Suppressor macrophage treated with lipopolysaccharide for 1 hour (primary cell): ENCODE measurements at places on chromosomes 1 and 21.

DNA sequence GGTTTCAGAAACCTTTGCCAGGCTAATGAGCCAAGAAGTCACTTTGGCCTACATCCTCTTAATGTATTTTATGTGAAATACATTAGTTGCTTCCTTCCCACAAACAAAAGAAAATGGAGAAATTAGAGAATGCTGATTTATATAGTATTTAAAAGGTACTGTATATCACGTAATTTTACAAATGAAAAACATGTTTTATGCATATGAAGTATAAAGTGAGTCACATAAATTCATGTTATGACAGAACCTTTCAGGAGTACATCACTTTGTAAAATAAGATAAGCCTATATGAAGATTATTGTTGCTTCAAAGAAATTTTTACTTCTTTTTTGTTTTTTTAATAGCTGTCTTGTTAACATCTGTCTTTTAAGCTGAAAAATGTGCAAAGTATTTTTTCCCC, 4.6 kb downstream of the DR1 start:
- no peak for DNase-seq

DNA sequence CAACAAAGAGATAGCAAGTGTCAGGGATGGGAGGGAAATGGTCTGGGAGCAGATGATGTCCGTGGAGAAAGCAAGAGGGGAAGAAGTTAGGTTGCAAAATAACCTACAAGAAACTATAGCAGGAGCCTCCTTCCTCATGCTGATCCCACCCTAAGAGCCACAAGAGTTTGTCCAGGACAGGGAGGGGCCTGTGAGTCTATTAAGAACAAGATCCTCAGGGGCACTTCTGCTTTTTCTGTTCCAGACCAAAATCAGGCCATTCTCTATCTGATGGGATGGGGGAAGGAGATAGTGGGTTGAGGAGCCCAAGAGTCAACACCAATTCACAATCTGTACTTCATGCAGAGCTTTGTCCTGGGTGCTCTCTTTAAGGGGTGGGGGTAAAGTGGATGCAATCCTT, 7.7 kb upstream of the ATP1A4 start:
- DNase-seq = peak; percentile 68

- no peak for DNase-seq
Observed at GRCh38 chr21:15701830-15702229, 28.0 kb upstream of the USP25 start.

DNA sequence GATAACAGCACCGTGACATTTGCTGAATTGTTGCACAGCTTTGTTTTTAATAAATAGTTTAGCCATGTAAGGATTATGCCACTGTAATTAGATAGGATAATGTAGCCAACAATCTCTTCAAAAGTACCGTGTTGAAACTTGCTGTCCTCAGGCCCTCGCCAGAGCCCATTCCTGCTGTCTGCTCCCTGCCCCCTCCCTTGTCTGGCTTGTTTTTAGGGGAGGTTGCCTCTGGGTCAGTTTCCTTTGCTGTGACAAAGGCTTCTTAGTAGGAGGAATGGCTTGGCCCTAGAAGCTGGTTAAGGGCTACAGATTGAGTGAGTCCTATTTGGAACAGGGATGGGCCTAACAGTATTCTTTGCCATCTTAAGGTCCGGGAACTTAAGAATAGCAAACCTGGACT, 107.9 kb downstream of the LMO4 start:
- no peak for DNase-seq

GRCh38 chr1:186753241-186753640, 73.0 kb upstream of the PTGS2 start:
- DNase-seq = no peak

- no peak for DNase-seq
Observed at GRCh38 chr1:198711837-198712236, 73.0 kb downstream of the PTPRC start.

DNA sequence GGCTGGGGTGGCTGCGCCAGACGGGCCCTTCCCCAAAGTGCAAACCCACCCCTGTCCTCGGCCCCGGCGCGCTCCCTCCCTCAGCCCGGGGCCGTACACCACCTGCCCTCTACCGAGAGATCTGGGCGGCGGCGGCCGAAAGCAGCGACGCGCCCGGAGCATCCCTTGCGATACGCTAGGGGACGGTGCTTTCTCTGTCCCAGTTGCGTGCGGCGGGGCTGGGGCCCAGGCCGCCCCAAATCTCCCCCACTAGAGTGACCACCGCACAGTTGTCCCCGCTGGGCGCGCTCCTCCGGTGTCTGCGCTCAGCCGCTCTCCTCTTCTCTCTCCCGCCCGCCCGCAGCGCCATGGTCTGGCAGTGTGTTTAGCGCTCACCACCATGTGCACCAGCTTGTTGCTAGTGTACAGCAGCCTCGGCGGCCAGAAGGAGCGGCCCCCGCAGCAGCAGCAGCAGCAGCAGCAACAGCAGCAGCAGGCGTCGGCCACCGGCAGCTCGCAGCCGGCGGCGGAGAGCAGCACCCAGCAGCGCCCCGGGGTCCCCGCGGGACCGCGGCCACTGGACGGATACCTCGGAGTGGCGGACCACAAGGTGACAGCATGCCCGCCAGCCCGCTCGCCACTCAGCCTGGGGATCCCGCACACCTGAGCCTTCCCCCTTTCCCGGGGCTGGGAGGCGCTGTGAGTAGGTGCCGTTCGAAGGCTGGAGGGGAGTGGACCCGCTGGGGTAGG, 1.0 kb downstream of the ST6GALNAC5 start:
- DNase-seq = peak; percentile 10

DNA sequence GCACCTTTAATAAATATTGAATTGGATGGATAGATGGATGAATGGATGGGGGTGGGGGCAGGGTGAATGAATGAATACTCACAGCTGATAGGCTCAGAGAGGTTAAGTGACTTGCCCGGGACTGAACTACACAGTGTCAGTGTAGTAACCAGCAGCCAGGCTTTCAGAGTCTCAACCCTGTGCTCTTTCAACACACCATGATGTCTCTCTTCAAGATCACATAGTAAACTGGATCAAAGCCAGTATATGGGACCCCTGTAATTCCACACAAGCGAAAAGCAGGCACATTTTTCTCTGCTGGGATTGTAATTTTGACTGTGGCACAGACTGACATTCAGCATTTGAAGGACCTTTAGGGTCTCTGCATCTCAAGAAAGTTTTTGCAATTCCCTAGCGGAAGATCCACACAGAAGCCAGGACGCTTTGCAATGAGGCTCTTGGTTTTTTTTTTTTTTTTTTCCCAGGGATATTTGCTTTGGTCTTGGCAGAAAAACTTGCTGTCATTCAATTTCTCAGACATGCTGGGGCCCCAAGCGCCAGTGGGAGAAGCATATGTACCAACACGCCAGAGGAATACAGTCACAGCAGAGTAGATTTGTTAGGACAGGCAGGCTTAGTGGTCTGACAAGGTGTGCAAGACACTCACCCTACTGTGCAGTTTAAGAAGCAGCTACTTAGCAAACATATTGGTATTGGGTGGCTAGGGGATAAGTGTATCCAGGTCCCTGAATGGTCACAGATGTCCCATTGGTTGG, 213.1 kb upstream of the CAMK1G start:
- no peak for DNase-seq

GRCh38 chr1:91730801-91731732, 154.9 kb downstream of the TGFBR3 start:
- DNase-seq = peak; percentile 69

GRCh38 chr1:201518071-201518470, 11.1 kb upstream of the CSRP1 start:
- DNase-seq = no peak

DNA sequence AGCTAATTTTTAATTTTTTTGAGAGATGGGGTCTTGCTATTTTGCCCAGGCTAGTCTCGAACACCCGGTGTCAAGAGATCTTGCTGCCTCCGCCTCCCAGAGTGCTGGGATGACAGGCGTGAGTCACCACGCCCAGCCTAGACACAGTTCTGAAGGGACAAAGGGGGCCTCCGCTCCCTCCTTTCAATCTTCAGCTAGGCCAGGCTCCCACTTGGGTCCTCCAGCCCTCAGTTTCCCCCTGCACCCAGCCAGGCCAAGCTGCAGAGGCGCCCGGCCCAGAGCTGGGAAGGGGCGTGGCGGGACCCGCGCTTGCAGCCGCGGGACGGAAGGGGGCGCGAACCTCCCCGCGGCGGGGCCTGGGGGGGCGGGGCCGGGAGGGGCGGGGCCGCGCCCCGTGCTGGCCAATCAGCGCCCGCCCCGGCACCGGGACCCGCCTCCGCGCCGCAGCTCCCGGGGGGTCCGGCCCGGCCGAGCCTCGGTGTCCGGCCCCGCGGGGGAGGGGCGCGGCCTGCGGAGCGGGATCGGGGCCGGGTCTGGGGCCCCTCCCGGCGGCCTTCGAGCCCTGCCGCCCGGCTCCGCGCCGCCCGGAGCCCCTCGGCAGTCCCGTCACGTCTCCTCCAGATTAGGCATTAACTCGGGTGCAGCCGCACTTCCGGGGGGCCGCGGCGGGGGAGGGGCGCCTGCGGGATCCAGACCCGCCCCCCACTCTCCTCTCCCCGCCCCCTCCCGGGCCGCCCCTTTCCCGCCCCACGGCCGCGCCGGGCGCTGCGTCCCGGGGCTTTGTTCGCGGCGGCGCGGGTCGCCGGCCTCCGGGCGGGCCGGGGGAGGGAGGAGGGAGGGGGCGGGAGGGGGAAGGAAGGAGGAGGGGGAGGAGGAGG, 559 bp upstream of the AGRN start:
- DNase-seq = peak; percentile 97

GRCh38 chr21:34180826-34181359, 107.5 kb downstream of the MRPS6 start:
- DNase-seq = no peak

DNA sequence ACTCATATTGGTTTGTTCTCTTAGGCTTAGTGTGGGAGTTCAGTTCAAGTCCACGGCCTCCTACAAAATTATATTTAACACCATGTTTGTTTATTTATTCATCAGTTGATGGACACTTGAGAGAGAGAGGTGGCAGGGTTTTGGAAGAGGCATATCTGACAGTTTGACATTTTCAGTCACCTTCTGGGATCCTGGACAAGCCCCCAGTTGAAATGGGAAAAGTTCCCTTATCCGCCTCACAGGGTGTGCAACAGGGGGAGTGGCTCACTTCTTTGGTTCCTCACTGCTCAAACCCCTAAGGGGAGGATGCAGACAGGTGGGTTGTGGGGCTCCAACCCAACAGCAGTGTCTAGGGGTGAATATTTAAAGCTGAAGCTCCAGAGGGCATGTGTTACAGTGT, 52.3 kb upstream of the TNFSF18 start:
- no peak for DNase-seq

DNA sequence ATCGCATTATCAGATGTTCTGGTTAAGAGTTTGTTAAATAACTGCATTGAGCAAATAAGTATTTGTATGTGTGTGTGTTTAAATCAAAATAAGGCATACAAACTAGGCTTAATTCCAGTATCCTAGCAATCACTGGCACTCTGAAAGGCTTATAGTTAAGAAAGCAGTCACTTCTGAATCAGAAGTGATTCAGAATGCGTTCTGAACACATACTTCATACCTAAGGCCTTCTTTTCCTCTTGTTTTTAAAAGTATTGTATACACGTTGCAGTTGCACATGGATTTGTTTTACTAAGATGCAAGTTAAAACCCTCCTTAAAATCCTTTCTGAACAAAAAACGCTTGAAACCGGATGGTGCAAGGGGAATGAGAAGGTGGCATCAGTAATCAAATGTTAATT, 238.4 kb upstream of the DMRTA2 start:
- no peak for DNase-seq

GRCh38 chr1:61606448-61607312, 118.3 kb downstream of the TM2D1 start:
- DNase-seq = no peak

- DNase-seq = no peak
Observed at GRCh38 chr1:60813071-60813470, 269.3 kb upstream of the NFIA start.

DNA sequence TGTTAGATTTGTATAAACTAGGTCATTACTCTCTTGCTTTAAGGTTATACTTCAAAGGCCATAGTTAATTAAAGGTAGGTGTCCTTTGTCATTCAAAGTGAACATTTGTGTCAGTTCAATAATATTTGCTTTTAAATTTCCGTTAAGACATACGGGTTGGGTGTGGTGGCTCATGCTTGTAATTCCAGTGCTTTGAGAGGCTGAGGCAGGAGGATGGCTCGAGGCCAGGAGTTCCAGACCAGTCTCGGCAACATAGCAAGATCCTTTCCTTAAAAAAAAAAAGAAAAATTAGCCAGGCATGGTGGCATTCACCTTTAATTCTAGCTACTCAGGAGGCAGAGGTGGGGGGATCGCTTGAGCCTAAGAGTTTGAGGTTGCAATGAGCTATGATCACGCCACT, 80.4 kb downstream of the KIF26B start:
- DNase-seq = no peak

DNA sequence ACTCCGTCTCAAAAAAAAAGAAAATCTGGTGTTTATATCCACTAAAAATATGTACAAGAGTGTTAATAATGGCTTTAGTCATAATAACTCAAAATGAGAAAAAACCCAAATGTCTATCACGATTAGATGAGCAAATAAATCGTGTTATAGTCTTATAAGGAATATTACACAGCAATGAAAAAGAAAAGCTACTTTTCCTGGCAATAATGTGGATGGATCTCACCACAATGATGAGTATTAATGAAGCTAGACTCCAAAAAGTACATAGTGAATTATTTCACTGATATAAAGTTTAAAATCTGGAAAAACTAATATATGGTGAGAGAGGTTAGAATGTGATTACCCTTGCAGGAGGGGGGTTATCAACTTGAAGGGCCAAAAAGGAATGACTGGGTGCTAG, 9.7 kb downstream of the CD244 start:
- DNase-seq = no peak

GRCh38 chr1:25704267-25704691, 87.7 kb downstream of the MAN1C1 start:
- DNase-seq = peak; percentile 60

DNA sequence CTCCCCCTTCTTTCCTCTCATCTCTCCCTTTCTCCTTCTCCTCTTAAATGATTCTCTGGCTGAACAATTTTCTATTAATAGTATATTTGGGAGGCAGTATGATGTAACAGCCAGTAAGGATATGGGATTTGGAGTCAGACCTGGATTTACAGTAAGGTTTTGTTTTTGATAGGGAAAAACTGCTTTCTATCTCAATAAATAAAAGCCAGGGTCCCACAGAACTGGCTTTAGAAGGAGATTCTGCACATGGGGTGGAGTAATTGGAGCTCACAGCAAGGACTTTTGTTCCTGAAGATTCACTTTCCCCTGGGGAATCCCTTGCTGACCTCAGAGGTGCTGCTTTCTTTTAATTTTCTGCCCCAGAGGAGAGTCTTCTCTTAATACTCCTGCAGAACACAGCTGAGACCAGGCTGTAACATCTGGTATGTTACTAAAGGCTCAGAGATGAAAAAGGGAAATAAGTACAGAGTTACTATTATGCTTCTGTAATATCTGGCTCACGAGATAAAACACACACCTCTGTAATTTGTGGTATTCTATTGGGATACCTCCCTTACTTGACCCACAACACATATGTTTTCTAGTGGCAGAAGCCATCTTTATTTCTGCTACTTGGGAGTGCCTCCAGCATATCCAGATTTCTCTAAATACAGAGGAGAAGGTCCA, 13.4 kb downstream of the EPB41 start:
- DNase-seq = peak; percentile 53
